Activated T-helper 1 cell treated with anti-CD3 and anti-CD28 coated beads, Interleukin-12 subunit alpha, Interleukin-12 subunit beta, Interleukin-2, Interleukin-4 antibody, amounts not matched to agents 30 ng/mL and 10 ng/mL and 1 ng/mL, durations not matched to agents 14 hours and 24 hours and 36 hours (primary cell): ENCODE measurements at places on chromosomes 7 and 10. TPM values are rescaled to one million over a fixed set of nuclear protein-coding genes. Genes with fewer than 3 reads are reported as not detected.

DNA sequence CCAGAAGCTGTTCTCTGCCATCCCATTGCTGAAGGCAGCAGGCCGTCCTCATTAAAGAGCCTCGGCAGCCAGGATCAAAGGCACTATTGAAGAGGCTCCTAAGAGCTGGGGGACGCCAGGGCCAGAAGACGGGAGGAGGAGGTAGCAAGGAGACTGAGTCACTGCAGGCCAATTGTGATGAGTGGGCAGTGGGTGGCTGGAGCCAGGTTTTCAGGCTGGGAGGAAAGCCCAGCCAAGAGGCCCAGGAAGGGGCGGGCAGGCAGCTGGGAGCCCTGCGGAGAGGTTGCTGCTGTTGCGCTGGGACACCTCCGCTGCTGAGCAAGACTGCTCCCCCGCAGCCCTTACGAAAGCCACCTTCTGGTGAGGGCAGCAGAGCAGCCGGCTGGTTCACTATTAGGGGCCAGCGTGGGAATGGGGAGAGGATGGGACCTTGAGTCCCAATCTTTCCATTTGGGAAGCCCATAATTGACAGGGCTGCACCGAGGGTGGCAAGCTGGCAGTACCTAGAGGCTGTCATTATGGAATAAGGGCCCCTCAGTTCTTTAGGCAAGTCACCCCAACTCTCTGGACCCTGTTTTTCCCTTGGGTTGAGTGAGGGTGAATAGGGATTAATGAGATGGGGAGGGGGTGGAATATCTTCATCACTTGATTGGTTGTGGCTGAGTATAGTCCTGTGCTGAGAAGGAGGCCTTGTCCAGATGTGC, 48.4 kb downstream of the UNC5B start:
- no peak for DNase-seq

DNA sequence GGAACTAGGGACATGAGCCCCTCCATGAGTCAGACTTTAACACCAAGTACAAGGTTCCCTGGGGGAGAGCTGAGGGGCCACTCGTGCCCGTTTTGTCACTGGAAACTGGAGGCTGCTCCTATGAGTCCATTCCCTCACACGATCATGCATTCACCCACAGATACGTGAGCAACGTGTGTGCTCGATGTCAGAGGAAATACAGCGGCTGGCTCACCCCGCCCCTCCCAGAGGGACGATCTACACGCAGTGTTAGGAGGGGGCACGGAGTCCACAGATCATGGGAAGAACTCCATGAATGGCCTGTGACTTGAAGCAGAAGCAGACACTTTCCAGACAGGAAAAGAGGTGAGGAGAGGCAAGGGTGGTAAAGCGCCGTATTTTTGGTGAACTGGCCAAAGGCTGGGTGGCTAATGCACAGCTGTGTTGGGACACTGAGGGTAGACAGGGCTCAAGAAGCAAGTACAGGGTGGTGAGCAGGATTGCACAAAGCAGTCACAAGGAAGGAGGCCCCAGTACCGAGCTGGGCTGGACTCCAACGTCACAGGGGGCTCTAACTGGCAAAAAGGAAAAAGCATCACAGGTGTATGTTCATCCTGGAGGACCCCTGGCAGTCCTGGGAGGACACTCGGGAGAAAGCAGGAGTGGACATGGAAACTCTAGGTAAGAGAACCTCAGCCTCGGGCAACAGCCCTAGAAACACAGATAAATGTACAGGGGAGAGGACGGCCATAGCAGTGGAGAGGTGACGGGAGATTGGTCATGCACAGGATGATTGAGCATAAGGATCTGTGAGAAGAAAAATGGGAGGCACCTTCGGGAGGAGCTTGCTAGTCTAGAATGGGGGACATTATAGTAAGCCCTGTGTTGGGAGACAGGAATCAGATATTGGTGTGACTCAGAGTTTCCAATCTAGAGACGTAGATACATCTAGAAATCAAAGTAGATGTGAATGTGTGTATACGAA, 41.2 kb downstream of the TNS3 start:
- DNase-seq, result no peak

DNA sequence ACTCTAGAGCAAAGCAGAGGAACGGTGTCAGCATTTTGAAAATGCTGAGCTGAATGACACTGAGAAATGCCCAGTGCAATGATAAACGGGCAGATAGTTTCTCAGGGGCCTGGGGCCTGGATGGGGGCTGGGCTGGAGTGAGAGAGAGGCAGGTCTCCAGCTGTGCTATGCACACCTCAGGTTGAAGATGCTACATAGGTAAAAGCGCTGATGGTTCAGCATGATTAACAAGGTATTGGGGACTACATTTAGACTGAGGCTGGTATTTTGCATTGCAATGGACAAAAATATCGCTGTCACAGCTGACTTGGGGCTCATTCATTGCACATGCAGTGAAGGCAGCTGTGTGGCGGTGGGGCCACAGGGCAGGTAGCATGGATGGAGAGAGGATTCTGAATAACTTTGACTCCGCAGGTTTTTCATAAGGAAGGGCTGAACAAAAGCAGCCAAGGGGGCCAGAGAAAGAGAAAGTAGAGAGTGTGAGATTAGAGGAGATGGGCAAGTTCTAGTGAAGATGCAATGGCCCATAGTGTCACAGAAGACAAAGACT, 290.8 kb upstream of the ZNF32 start:
- DNase-seq, result no peak

GRCh38 chr7:112782498-112782897, 7.7 kb downstream of the TMEM168 start:
- no peak for DNase-seq

GRCh38 chr7:151352512-151352911, 10.9 kb downstream of the NUB1 start:
- no peak for DNase-seq

The ITIH5 gene
- total RNA-seq, result not detected in 2 replicates

GRCh38 chr10:86295791-86296190, 70.8 kb downstream of the GRID1 start:
- no peak for DNase-seq

- DNase-seq, result no peak
These were observed 7.8 kb upstream of the ANKRD2 start for GRCh38 chr10:97564776-97565175.

GRCh38 chr10:73979809-73980433, 18.0 kb upstream of the VCL start:
- DNase-seq, result no peak

The LBX1 gene
- not detected in 2 replicates for total RNA-seq

- no peak for DNase-seq
These were observed 6.3 kb upstream of the SNX13 start for GRCh38 chr7:17946591-17946990.

The GJC3 gene
- 0.18 and 0.24 TPM in 2 replicates for total RNA-seq

- DNase-seq, result no peak
These were observed 142.8 kb downstream of the LRRC4 start for GRCh38 chr7:127888411-127888810.

GRCh38 chr7:113113912-113114311, 4.4 kb downstream of the SMIM30 start:
- no peak for DNase-seq
